ENCODE measurements at places on chromosomes 2 and 18. TPM values are rescaled to one million over a fixed set of nuclear protein-coding genes. Genes with fewer than 3 reads are reported as not detected.

Gene LIMS4
- polyA plus RNA-seq: 1.3 TPM

Gene CDH7
- polyA plus RNA-seq: 21.4 TPM

Gene POTEJ
- polyA plus RNA-seq: not detected

Gene TSHZ1
- polyA plus RNA-seq: 76.0 TPM

Gene CYBRD1
- polyA plus RNA-seq: 20.7 TPM

Gene NEU4
- 8.2 TPM for polyA plus RNA-seq

Gene SERPINB3
- not detected for polyA plus RNA-seq

Gene PARD6G
- polyA plus RNA-seq: 18.9 TPM

Gene MDH1B
- polyA plus RNA-seq: 6.5 TPM

Gene TMX3
- 37.3 TPM for polyA plus RNA-seq

Gene FAM237A
- polyA plus RNA-seq: not detected

Gene UGGT1
- polyA plus RNA-seq: 33.7 TPM

Gene DIPK1C
- 57.2 TPM for polyA plus RNA-seq

Gene MFSD2B
- polyA plus RNA-seq: 4.7 TPM

Gene TANC1
- 23.2 TPM for polyA plus RNA-seq

Gene LYG1
- polyA plus RNA-seq: 1.7 TPM

Gene DRC1
- polyA plus RNA-seq: 6.9 TPM

Gene PTPN2
- polyA plus RNA-seq: 31.2 TPM

Gene SLC11A1
- 1.5 TPM for polyA plus RNA-seq

Gene REG3G
- polyA plus RNA-seq: not detected

Gene STK39
- polyA plus RNA-seq: 64.0 TPM

Gene OSBPL1A
- polyA plus RNA-seq: 64.8 TPM

Gene NEB
- 7.2 TPM for polyA plus RNA-seq

Gene MYO5B
- polyA plus RNA-seq: 3.1 TPM

Gene GTF3C2
- 60.5 TPM for polyA plus RNA-seq

Gene M1AP
- 1.1 TPM for polyA plus RNA-seq

Gene PROKR1
- polyA plus RNA-seq: 5.0 TPM

Gene SGPP2
- polyA plus RNA-seq: 5.2 TPM

Gene DPP4
- 1.2 TPM for polyA plus RNA-seq

Gene BCL11A
- 58.0 TPM for polyA plus RNA-seq

Gene CD207
- not detected for polyA plus RNA-seq

Gene ELOA2
- 0.06 TPM for polyA plus RNA-seq

Gene GKN1
- polyA plus RNA-seq: not detected

Gene CCDC85A
- polyA plus RNA-seq: 26.4 TPM

Gene KATNAL2
- 6.3 TPM for polyA plus RNA-seq

Gene PAIP2B
- polyA plus RNA-seq: 22.2 TPM

Gene PDE11A
- polyA plus RNA-seq: 2.4 TPM

Gene DLX2
- polyA plus RNA-seq: not detected

Gene GKN2
- not detected for polyA plus RNA-seq

Gene C2orf80
- 31.0 TPM for polyA plus RNA-seq

Gene PMS1
- polyA plus RNA-seq: 32.1 TPM

Gene AQP12A
- not detected for polyA plus RNA-seq

Gene ACMSD
- polyA plus RNA-seq: 1.1 TPM

Gene KIAA2012
- polyA plus RNA-seq: 4.8 TPM

Gene SIX3
- polyA plus RNA-seq: not detected

Gene RUFY4
- polyA plus RNA-seq: 0.32 TPM

Gene KCNE4
- 11.0 TPM for polyA plus RNA-seq

Gene POTEC
- 0.08 TPM for polyA plus RNA-seq
